ENCODE measurements at places on chromosomes 1 and 21.

- DNase-seq = no peak
These were observed 668 bp downstream of the CBR3 start for GRCh38 chr21:36135391-36136102.

DNA sequence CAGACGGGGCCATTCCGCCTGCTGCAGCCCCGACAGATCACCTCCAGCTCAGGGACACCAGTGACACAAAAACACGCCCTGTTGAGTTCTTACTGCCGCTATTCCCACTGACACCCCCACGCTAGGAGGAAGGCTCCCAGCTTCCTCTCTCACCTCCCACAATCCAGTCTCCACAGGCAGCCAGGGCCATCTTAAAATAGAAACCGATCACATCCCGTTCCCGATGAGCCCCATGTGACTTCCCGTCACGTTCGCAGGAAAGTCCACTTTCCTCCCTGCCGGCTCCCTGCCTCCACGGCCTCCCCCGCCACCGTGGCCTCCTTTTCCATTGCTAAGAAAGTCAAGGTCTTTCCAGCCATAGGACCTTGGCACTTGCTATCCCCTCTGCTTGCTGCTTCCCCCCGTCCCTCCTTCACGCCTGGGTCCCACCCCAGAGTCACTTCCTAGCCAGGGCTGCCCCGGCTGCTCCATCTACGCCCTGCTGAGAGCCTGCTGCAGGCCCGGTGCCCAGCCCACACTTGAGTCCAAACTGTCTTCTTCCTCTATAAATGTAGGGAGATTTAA, 24.0 kb upstream of the DDOST start:
- no peak for DNase-seq

DNA sequence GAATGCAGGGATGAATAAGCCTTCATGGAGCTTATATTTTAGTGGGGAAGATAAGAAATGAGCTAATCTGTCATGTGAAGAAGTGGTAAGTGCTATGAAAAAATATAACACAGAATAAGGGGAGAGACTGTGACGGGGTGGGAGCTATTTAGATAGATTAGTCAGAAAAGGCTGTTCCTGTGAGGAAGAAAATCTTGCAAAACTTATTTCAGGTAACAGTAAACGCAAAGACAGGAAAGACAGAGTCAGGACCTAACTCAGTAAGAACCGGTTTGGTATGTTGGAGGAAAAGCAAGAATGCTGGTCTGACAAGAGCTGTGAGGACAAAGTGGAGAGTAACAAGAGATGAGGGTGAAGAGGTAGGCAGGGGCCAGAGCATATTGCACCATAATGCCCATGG, 22.0 kb downstream of the GNAI3 start:
- no peak for DNase-seq

- DNase-seq = no peak
These were observed 4.0 kb upstream of the HSD3B2 start for GRCh38 chr1:119410961-119411360.

- DNase-seq = no peak
These were observed 16.2 kb upstream of the ARHGAP29 start for GRCh38 chr1:94253456-94254017.

- no peak for DNase-seq
These were observed 556 bp downstream of the WDR77 start for GRCh38 chr1:111448482-111448917.

- DNase-seq = no peak
These were observed 138.9 kb downstream of the ACTL8 start for GRCh38 chr1:17893891-17894631.

DNA sequence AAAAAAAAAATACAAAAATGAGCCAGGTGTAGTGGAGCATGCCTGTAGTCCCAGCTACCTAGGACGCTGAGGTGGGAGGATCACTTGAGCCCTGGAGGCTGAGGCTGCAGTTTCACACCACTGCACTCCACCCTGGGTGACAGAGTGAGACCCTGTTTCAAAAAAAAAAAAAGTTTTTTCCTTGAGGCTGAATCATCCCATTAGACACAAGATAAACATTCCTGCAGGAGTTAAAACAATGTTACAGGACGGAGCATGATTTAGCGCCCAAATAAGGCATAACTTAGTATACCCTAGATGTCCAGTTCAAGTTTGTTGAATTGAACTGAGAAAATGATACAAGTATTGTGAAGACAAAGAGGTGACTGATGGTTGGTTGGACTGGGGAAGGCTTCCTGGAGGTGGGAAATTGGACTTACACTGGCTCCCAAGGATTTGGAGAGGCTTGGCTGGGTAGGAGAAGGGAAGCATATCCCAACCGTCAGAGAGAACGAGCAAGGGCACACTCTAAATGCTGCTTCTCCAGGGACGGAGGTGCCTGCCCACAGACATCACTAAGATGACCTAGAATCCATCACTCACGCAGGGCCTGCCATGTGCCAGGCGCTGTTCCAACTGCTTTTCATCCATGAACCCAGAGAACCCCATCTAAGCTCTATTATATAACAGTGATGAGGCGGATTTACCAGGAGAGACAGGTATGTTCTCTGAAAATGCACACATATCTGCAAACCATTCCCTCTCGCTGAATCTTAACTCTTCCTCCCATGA, 610.6 kb downstream of the KIF26B start:
- no peak for DNase-seq

DNA sequence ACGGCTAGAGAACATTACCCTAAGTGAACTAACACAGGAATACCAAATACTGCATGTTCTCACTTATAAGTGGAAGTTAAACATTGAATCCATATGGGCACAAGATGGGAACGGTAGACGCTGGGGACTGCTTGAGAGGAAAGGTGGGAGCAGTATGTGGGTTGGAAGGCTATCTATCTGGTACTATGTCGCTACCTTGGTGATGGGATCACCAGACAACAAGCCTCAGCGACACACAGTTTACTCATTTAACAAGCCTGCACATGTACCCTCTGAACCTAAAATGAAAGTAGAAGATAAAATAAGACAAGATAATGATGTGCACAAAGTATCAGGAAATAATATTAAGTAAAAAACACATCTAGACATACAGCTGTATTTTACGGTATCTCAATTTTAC, 819 bp downstream of the PYHIN1 start:
- DNase-seq = no peak

GRCh38 chr1:150165622-150166612, 16.2 kb downstream of the PLEKHO1 start:
- no peak for DNase-seq

- no peak for DNase-seq
These were observed 18.7 kb downstream of the ADARB1 start for GRCh38 chr21:45093035-45093532.

- DNase-seq = no peak
These were observed 95.3 kb downstream of the NAV1 start for GRCh38 chr1:201634261-201634660.

DNA sequence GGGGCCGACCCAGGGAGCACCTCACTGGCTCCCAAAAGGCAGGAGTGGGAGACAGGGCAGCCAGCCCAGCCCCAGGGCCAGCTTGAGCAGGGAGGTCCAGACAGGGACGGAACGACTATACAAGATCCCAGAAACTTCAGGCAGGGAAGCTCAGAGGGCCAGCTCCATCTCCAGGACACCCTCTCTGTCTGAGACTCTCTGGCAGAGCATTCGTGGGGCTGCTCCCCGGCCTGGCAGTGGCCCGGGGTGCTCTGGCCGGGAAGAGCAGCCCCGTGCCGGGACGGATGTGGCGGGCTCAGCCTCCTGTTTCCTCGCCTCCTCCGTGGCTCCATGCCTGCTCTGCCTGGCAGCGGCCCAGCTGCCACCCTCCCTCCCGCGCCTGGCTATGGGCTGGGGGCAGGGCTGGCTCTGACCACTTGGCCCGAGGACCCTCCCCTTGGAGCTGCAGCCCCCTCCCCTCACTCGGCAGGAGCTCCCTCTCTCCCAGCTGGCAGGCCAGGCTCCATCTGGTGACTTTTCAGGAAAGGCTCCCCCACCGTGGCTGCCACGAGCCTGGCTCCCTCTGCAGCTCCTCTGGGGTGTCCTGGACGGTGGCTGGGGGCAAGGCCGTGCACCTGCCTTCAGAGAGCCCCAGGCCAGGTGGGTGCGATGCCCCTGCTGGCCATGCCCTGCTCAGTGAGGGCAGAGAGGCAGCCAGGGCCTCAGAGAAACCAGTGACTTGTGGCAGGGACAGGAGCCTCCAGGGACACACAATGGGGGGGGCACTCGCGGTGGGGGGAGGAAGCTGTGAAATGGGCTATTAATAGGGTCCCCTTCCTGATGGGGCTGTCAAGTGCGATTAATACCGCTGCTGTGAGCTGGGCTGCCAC, 5.6 kb upstream of the PLCH2 start:
- no peak for DNase-seq

- DNase-seq = no peak
These were observed 27.6 kb upstream of the FHAD1 start for GRCh38 chr1:15219280-15220023.

DNA sequence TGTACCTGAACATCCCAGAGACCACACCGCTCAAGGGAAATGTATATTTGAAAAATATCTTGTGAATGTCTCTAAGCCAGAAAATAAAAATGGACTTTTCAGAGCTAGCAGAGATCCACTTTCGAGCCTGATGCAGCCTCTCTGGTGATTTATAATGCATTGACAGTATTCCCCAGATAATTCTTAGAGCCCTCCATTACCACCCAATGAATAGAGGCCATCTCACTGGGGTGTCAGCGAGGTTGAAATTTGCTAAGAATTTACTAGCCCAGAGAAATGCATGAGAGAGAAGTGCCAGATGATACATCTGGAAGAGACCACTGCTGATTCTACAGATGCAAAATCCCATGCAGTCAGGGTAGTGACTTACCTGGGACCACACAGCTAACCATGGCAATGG, 25.5 kb upstream of the NTPCR start:
- no peak for DNase-seq

GRCh38 chr21:16330082-16330907, 600.5 kb downstream of the USP25 start:
- no peak for DNase-seq

DNA sequence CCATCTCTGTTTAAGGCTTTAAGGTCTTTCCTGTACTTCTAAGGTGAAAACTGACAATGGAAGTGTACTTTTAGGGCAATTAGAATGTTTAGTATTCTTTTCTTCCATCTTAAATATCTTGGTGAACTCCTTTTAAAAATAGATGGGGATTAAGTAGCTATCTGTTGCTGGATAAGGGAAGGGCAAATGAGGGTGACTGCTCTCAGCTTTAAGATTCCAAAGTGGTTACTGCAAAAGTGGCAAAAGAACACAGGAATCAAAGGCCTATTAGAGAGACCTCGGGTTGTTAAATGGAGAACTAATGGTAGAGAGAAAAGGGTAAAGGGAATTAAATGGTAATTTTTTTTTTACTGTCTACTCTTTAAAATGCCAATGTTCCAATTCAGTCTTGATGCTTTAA, 774.1 kb upstream of the B3GALT2 start:
- DNase-seq = no peak

- DNase-seq = no peak
These were observed 16.1 kb upstream of the LDLRAP1 start for GRCh38 chr1:25527226-25527846.

GRCh38 chr1:4636186-4636585, 18.2 kb upstream of the AJAP1 start:
- DNase-seq = no peak

DNA sequence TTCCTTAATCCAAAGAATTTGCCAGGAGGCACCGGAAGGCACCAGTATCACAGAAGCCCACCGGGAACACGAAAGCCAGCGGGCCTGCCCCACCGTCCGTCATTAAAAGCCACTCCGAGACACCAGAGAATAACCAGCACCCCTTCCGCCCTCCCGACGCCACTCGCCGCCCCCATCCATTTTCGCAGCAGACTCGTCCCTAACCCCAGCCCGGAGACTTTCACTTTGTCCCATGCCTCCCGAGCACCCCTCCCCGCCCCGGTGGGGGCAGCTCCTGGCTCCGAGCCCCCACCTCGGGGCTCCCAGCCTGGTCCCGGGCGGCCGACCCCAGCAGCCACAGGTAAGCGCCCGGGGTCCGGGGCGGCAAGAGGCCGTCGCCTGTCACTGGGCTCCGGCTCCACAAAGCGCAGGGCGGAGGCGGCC, 105.4 kb downstream of the SLC45A1 start:
- DNase-seq = no peak

DNA sequence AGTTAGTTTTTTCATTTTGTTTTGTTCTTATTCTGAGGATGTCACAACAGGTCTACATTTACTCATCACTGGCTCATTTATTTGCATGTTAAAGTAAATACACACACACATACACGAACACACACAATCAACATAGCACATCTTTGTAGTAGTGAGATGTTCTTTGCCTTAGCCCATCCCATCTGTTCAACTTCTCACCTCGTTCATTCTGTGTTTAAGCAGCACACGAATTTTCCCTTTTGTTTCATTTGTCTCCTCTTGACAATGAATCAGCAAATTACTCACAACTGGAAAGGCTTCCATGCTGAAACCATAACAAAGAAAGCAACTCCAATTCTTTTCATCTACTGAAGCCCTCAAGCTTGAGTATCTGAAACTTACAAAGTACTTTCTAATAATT, 133.3 kb upstream of the CHRM3 start:
- DNase-seq = no peak

DNA sequence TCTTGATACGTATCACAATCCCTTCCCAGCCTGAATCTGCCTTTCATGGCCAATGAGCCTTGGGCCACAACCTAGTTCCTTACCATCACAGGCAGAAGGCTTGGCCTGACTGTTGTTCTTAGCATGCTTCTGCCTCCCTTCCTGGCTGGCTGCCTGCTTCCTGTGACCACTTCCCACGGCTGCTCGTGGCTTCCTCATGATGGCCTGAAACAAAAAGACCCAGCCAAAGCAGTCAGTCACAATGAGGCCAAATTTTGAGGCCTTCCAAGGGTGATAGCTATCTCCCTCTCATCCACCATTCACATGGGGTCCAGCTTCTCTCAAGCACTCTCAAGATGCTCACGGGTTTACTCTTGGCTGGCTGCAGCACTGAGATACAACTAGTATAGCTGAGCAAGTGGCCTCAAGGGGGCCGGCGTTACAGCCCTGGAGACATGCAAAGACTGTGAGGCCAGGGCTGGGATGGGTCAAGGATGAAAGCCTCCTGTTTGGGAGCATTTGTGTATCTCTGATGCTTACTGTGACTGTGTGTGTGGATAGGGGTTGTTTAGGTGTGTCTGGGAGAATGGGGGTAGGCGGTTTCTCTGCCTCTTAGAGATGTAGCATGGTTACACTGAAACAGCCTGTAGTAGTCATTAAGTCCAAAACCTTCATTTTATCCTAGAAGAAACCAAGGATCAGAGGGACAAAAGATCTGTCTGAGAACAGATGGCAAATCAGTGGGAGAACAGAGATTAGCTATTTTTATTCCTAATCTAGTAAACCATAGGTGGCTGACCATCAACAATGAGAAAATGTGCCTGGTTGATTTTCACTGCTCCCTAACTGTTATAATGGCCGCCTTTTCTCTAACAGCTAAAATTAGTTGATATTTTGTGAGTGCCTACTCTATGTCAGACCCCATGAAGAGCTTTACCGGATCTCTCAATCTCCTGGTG, 5.4 kb upstream of the TOE1 start:
- DNase-seq = no peak

GRCh38 chr1:78603206-78603605, 17.0 kb upstream of the IFI44L start:
- no peak for DNase-seq
